NCI-H510A (cell line): ENCODE measurements at places on chromosomes 1 and 21.

DNA sequence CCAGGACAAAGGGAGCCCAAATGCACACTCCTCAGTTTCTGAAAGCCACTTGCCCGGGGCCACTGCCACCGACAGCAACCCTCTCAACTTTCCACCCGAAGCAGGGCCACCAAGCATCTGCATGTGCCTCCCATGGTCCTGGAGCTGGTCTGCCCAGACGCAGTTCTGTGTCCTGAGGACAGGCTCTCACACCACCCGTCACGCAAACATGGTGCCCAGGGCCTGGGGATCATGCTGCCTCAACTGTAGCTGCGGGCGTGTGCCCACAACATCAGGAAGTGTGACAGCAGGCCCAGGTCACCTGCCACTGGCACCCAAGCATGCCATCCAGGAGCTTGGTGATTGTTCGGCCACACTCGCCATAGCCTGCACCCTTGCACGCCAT, 14.4 kb downstream of the GBP1 start:
- DNase-seq: no peak

- no peak for DNase-seq
Observed at GRCh38 chr1:233094691-233095090, 144.3 kb downstream of the NTPCR start.

DNA sequence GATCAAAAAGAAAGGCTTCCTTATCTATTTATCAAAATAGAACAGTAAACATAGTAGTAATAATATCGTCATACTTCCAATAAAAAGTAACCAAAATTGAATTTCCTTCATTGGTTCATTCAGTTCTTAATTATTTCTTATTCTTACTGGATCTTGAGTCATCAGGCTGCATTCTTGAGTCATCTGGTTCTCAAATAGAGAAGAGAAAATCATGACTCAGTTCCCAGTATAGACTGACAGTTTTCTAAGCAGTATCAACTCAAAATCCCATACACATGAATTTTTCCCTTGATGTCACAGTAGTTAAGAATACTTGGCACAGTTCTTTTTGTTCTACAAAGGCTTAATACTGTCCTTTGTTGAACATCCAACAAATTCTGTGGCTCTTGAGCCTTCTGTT, 626.9 kb upstream of the ADGRL4 start:
- no peak for DNase-seq

DNA sequence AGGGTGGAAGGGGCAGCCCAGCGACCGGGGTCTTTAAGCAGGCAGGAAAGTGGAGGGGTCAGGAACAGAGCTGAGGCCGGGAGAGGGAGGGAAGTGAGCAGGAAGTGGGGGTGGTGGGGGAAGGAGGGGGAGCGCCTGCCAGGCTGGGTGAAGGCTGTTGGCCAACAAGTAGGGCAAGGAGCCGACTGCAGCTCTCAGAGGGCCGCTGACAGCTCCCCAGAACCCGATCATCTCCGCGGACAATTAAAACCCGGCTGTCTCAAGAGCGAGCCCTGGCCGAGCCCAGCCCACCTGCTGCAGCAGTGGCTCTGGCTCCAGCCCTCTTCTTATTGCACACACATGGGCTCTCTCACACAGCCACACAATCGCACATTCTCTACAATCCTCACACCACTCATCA, 51.6 kb downstream of the GRIK3 start:
- peak; percentile 97 for DNase-seq

- no peak for DNase-seq
Observed at GRCh38 chr1:61157468-61157987, 75.2 kb downstream of the NFIA start.

GRCh38 chr1:217275655-217276398, 355.1 kb downstream of the GPATCH2 start:
- no peak for DNase-seq

DNA sequence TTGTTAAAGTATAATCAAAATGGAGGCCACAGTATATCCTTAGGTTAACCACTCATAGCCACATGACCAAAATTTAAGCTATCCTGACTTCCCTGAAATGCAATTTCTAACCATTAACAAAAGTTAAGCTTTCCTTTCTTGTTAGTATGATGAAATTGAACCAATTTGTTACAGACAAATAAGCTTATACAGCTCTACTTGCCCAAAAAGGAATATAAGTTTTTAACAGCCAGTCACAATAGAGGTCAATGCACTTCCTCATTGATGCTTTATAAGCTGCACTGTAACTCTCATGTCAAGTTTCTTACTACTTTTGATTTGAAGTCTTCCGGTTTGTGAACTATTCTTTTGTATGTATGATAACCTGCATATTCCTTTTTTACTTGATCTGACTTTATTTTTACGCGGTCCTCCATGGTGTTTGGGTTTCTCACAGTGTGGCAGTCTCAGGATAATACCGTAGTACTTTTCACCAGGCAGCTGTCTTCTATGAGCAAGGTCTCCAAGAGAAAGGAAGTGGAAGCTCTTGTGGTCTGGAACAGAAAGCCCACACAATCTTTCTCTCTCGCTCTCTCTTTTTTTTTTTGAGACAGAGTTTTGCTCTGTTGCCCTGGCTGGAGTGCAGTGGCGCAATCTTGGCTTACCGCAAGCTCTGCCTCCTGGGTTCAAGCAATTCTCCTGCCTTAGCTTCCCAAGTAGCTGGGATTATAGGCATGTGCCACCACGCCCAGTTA, 331.6 kb downstream of the SRGAP2C start:
- DNase-seq: no peak

- DNase-seq: no peak
Observed at GRCh38 chr1:164905869-164906268, 346.9 kb downstream of the PBX1 start.

DNA sequence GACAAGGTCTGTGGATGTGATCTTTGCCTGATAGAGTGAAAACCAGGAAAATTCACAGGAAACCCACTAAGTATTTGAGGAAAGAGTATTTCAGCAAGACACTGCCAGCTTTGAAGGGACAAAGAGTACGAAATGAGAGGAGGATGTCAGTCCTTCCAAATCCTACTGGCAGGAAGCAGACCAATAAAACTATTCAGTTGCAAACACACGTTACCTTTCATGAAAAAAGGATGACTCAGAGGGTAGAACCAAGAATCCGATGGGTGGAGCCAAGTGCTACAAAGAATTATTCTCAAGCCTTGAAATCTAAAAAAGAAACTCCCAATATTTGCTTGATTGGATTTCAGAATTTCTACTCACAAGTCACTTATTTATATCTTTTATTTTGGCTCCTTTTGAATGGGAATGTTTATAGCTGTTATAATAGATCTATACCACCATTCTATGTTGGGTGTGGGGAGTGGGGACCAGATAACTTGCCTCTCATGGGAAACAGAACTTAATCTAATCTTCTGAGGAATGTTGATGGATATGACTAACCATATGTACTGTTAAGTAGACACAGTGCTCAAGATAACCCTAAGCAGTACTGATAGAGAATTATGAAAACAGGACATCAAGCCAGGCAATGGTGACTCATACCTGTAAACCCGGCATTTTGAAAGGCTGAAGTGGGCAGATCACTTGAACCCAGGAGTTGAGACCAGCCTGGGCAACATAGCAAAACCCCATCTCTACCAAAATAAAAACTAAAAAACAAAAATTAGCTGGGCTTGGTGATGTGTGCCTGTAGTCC, 19.3 kb upstream of the HEATR1 start:
- no peak for DNase-seq

GRCh38 chr1:43454270-43455011, 710 bp upstream of the HYI start:
- DNase-seq: peak; percentile 100

DNA sequence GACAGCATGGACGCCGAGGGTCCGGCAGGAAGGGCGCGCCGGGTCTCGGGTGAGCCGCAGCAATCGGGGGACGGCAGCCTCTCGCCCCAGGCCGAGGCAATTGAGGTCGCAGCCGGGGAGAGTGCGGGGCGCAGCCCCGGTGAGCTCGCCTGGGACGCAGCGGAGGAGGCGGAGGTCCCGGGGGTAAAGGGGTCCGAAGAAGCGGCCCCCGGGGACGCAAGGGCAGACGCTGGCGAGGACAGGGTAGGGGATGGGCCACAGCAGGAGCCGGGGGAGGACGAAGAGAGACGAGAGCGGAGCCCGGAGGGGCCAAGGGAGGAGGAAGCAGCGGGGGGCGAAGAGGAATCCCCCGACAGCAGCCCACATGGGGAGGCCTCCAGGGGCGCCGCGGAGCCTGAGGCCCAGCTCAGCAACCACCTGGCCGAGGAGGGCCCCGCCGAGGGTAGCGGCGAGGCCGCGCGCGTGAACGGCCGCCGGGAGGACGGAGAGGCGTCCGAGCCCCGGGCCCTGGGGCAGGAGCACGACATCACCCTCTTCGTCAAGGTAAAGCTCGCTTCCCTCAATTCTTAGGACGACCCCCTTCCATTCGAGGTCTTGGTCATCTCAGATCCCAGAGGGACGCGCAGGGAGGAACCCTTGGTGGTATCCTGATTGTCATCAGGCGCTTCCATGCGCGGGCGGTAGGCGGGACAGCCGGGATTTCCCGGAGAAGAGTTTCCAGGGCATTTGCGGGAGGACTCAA, 1.6 kb downstream of the CLIC6 start:
- no peak for DNase-seq

GRCh38 chr1:193013707-193014106, 45.5 kb downstream of the UCHL5 start:
- DNase-seq: no peak

- DNase-seq: no peak
Observed at GRCh38 chr1:228983231-228983660, 248.0 kb downstream of the RHOU start.

DNA sequence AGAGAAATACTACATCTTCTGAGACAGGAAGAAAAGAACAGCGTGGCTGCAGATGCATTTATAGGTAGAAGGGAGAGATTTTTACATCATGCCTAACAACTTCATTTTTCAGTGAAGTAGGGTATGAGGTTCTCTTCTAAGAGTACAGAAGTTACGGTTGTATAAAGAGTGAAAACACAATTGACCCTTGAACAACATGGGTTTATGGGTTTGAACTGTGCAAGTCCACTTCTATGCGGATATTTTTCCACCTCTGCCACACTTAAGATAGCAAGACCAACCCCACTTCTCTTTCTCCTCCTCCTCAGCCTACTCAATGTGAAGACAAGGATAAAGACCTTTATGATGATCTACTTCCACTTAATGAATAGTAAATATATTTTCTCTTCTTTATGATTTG, 64.5 kb downstream of the RPAP2 start:
- DNase-seq: no peak

- no peak for DNase-seq
Observed at GRCh38 chr1:240683576-240683975, 71.6 kb upstream of the GREM2 start.

DNA sequence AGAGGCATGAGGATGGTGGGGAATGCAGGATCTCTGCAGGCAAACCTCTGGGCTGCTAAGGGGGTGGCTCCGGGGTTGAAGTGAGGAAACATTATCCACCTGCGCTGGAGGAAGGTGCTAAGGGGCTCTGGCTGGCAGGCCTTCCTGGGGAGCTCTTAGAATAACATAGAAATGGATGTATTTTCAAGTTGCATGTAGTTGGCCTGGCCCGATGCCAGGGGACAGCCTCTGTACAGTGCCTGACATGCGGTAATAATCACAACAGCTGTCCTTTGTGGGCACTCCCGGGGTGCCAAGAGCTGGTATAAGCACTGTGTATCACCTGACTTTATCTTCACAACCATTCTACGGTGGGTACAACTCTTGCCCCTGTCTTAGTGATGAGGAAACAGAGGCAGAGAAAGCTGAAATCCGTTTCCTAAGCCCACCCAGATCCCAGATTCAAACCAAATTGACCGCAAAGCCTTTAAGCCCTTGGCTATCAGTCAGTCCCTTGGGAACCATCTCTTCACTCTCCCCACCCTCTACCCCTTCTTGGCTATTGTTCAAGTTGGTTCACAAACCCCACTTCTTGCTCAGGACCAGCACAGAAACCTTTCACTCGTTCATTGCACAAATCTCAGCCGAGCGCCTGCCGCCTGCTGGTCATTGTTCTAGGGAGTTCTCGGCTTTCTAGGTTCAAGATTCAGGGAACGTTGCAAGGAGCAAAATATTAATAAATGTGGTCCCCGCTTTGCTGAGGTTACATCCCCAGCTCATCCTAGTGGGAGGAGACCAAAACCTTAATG, 30.9 kb downstream of the PADI4 start:
- DNase-seq: no peak

- DNase-seq: no peak
Observed at GRCh38 chr1:42736152-42736551, 3.9 kb downstream of the CLDN19 start.

- no peak for DNase-seq
Observed at GRCh38 chr1:53731779-53732305, 7.1 kb downstream of the GLIS1 start.

DNA sequence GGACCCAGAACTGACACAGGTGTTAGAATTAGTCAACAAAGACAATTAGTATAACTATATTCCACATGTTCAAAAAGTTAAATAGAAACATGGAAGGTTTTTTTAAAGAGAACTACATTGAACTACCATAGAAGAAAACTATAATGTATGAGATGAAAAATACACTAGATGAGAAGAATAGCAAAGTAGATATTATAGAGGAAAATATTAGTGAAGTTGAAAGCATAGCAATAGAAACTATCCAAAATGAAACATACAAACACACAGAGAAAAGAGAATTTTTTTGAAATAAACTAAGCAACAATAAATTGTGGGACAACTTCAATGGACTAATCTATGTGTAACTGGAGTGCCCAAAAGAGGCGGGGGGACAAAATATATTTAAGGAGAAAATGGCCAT, 8.0 kb upstream of the HEATR1 start:
- no peak for DNase-seq

DNA sequence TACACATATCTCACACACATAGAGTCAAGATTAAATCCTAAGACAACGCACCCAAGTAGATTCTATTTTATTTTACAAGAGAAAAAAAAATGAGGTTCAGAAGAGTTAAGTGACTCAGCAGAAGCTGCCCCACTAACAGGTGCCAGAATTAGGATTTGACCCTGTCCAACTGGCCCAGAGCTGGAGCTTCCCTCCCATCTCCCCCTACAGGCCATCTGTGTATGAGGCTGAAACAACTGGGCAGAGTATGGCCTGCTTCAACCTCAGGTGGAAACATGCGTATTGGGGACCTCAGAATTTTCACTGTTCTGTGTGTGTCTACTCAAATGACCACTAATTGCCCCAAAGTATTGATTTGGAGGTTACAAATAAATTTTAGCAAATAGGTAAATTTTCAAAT, 29.9 kb downstream of the PSMG1 start:
- no peak for DNase-seq

- DNase-seq: no peak
Observed at GRCh38 chr1:72954943-72955342, 672.6 kb upstream of the NEGR1 start.

- DNase-seq: no peak
Observed at GRCh38 chr21:46055863-46056281, 42.0 kb upstream of the COL6A2 start.
